Endothelial cell of umbilical vein (primary cell): ENCODE measurements at places on chromosomes 1 and 21. TPM values are rescaled to one million over a fixed set of nuclear protein-coding genes. Genes with fewer than 3 reads are reported as not detected.

The CMPK1 gene
- 79.6 and 90.0 TPM in 2 replicates for total RNA-seq

The NIBAN1 gene
- 1.5 and 2.8 TPM in 2 replicates for total RNA-seq

The HSD3B2 gene
- not detected in 2 replicates for total RNA-seq

The C8A gene
- not detected in 2 replicates for total RNA-seq

The SLFNL1 gene
- 0.29 and 0.39 TPM in 2 replicates for total RNA-seq

The MIXL1 gene
- total RNA-seq: 1.2 TPM in 2 replicates

The SLC1A7 gene
- total RNA-seq: not detected in 2 replicates

The KIF26B gene
- total RNA-seq: 0.25 and 0.49 TPM in 2 replicates

The ZC3H11A gene
- 66.6 and 72.6 TPM in 2 replicates for total RNA-seq

The SPRR1B gene
- total RNA-seq: not detected in 2 replicates

The SMCP gene
- total RNA-seq: not detected in 2 replicates

The CELA2B gene
- not detected in 2 replicates for total RNA-seq

The LCE4A gene
- total RNA-seq: not detected in 2 replicates

The SYCP1 gene
- total RNA-seq: not detected in 2 replicates

The ATF6 gene
- 38.8 and 40.3 TPM in 2 replicates for total RNA-seq

The RGS13 gene
- not detected in 2 replicates for total RNA-seq

The LDLRAP1 gene
- total RNA-seq: 20.8 and 24.7 TPM in 2 replicates

The RRAGC gene
- total RNA-seq: 33.2 and 40.1 TPM in 2 replicates

The LAMC2 gene
- total RNA-seq: 0.82 and 4.0 TPM in 2 replicates

The EMC1 gene
- 77.5 and 84.8 TPM in 2 replicates for total RNA-seq

The OMA1 gene
- 4.6 and 7.7 TPM in 2 replicates for total RNA-seq

The FCER1A gene
- not detected in 2 replicates for total RNA-seq

The TMEM61 gene
- total RNA-seq: not detected in 2 replicates

The CAPN9 gene
- not detected in 2 replicates for total RNA-seq

The RHCE gene
- not detected in 2 replicates for total RNA-seq

The FAM167B gene
- total RNA-seq: 2.0 and 5.6 TPM in 2 replicates

The GJA9 gene
- not detected in 2 replicates for total RNA-seq

The LIPI gene
- not detected in 2 replicates for total RNA-seq

The LCE2A gene
- not detected in 2 replicates for total RNA-seq

The AMY1A gene
- total RNA-seq: not detected in 2 replicates

The RNU1-1 gene
- total RNA-seq: 1,319 and 2,019 TPM in 2 replicates

The RLF gene
- 9.0 and 9.4 TPM in 2 replicates for total RNA-seq

The TMCO1 gene
- total RNA-seq: 80.0 and 86.0 TPM in 2 replicates

The KDM1A gene
- 105 and 111 TPM in 2 replicates for total RNA-seq

The CYP4A22 gene
- total RNA-seq: not detected in 2 replicates

The SIK1 gene
- total RNA-seq: 3.3 and 8.0 TPM in 2 replicates

The KIF14 gene
- 12.6 and 13.8 TPM in 2 replicates for total RNA-seq

The PCP4 gene
- total RNA-seq: not detected in 2 replicates

The VASH2 gene
- total RNA-seq: 1.4 and 2.9 TPM in 2 replicates

The CIART gene
- total RNA-seq: 1.0 and 2.4 TPM in 2 replicates

The STPG1 gene
- 5.9 and 10.2 TPM in 2 replicates for total RNA-seq

The USP24 gene
- 30.0 and 32.6 TPM in 2 replicates for total RNA-seq

The MFSD2A gene
- 4.3 and 5.5 TPM in 2 replicates for total RNA-seq

The NBPF4 gene
- not detected in 2 replicates for total RNA-seq

The SPRR2G gene
- total RNA-seq: not detected in 2 replicates

The GUCA2B gene
- total RNA-seq: not detected in 2 replicates

The PPP1R15B gene
- total RNA-seq: 39.8 and 41.7 TPM in 2 replicates

The TSPEAR gene
- total RNA-seq: not detected in 2 replicates

The ANXA9 gene
- not detected in 2 replicates for total RNA-seq

The KCNQ4 gene
- total RNA-seq: 0.07 and 0.23 TPM in 2 replicates

The CCDC181 gene
- 0.18 and 0.78 TPM in 2 replicates for total RNA-seq

The PTPRF gene
- 271 and 338 TPM in 2 replicates for total RNA-seq
